ENCODE measurements at places on chromosomes 13 and 19. TPM values are rescaled to one million over a fixed set of nuclear protein-coding genes. Genes with fewer than 3 reads are reported as not detected.

ZNF737 gene
- 19.1 TPM for total RNA-seq

SMIM24 gene
- total RNA-seq = 3.5 TPM

CLEC11A gene
- 2.3 TPM for total RNA-seq

PDS5B gene
- 72.3 TPM for total RNA-seq

ZNF808 gene
- 47.0 TPM for total RNA-seq

OSCAR gene
- 0.34 TPM for total RNA-seq

NCAN gene
- not detected for total RNA-seq

CRX gene
- total RNA-seq = not detected

POMP gene
- 94.5 TPM for total RNA-seq

HRC gene
- total RNA-seq = not detected

FGF22 gene
- total RNA-seq = not detected

LILRB3 gene
- 1.1 TPM for total RNA-seq

RPL21 gene
- 807 TPM for total RNA-seq

ZNF90 gene
- total RNA-seq = 17.0 TPM

GPR180 gene
- total RNA-seq = 7.7 TPM

LPAR6 gene
- total RNA-seq = 50.3 TPM

CDKN2D gene
- 88.7 TPM for total RNA-seq

MUC16 gene
- under 0.01 TPM for total RNA-seq

ZNF568 gene
- total RNA-seq = 7.0 TPM

SIAH3 gene
- not detected for total RNA-seq

ANO8 gene
- 16.4 TPM for total RNA-seq

ALOX5AP gene
- total RNA-seq = 75.4 TPM

RASGRP4 gene
- total RNA-seq = 0.50 TPM

ZNF846 gene
- total RNA-seq = 9.4 TPM

NKPD1 gene
- total RNA-seq = 0.24 TPM

CCDC70 gene
- total RNA-seq = not detected

ONECUT3 gene
- not detected for total RNA-seq

BEST2 gene
- total RNA-seq = not detected

ZNF536 gene
- not detected for total RNA-seq

STOML3 gene
- total RNA-seq = not detected

FPR1 gene
- total RNA-seq = not detected

PSG7 gene
- not detected for total RNA-seq

TMEM59L gene
- total RNA-seq = not detected

METTL21C gene
- total RNA-seq = not detected

KIR3DL1 gene
- not detected for total RNA-seq

PGLYRP2 gene
- total RNA-seq = not detected

WDR18 gene
- 51.5 TPM for total RNA-seq

IZUMO2 gene
- not detected for total RNA-seq

RGL3 gene
- not detected for total RNA-seq

CGB3 gene
- total RNA-seq = not detected

WDR62 gene
- total RNA-seq = 43.6 TPM

EMC10 gene
- total RNA-seq = 56.9 TPM

FSD1 gene
- 27.7 TPM for total RNA-seq

CLEC4G gene
- not detected for total RNA-seq

PLPP2 gene
- total RNA-seq = not detected

PPFIA3 gene
- total RNA-seq = 2.2 TPM

All from activated CD8-positive, alpha-beta T cell treated with anti-CD3 and anti-CD28 coated beads, Interleukin-2, amount 10 ng/mL, durations not matched to agents 7 days and 5 days (primary cell).